Suppressor macrophage treated with lipopolysaccharide for 1 hour (primary cell): ENCODE measurements at places on chromosomes 3 and 15.

DNA sequence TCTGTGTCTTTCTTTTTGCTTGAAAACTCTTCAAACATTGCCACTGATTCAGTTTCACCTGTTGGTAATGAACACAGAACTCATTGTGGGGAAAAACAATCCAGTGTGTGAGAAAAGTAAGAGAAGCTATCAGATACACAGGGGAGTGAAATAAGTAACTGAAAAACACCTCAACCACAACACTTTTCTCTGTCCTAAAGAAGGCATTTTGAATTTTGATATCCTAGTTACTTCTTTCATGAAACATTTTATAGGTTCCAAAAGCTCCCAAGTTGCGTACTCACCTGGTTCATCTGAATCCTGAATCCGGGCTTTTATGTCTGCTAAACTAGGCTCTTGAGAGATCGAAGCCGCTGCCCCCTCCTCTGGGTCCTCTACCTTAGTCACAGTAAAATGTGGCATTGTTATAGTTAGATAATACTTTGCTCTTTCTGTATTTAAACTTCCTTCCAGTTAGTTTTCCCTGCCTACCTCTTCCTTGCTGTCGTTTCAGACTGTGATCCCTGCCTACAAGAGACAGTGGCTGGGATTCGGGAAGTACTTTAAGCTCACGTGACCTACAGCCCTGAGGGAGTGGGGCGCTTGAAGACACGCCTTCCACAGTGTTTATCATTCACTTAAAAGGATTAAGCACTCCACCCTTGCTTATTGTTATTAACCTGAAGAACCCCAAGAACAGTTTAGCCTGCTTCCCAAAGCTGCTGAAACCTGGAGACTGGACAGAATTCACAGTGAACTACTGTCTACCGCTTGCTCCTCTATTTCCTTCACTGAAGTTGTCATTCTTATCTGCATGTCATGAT is 19.1 kb downstream of the SLC12A6 start:
- DNase-seq, result peak; percentile 77

DNA sequence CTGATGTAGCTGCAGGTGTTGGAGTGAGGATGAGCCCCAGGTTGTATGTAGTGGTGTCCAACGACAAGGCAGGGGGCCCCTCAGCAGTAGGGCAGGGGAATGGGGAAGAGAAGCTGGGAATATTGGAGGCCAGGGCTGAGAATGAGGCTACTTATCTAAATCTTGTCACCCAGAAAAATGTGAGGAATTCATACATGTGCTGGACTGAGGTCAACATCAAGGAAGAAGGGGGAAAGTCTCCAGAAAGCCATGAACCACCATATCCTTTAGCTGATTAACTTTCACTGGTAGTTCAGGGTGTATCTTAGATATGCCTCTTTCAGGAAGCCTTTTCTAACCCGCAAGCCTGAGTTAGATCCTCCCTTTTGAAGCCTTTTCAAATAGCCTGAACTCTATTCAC is 22.6 kb upstream of the FSTL1 start:
- DNase-seq, result no peak

GRCh38 chr3:10594915-10595314 is 89.5 kb upstream of the ATP2B2 start:
- DNase-seq, result peak; percentile 70

DNA sequence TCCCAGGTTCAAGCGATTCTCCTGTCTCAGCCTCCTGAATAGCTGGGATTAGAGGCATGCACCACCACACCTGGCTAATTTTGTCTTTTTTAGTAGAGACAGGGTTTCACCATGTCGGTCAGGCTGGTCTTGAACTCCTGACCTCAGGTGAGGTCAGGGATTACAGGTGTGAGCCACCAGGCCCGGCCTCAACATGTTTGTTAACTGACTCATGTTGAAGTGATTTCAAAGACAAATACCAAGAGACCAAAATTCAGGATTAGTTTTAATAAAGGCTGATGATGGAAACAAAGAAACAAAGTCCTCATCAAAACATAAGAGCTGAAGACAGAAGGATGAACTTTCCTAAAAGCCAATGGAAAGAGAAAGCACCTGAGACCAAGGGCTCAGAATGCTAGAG is 36.5 kb downstream of the SLC12A6 start:
- no peak for DNase-seq

DNA sequence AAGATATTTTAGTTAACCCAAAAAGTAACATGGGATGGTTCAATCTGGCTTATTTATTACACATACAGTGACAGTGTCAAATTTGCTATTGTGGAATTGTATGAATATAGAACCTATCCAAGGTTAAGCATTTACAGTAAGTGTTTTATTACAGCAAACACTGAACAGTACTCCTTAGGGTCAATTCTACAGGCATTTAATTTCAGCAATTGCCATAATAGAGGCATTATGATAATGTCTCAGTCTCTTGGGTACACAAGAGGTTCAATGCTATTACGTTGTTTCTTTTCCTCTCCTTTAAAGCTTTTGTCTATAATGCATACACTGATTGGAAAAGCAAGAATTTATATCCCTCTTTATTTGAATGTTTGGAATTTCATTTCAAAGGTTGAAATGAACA is 275.7 kb upstream of the NAALADL2 start:
- no peak for DNase-seq

- DNase-seq, result peak; percentile 78
These were observed 117.5 kb downstream of the EDEM1 start for GRCh38 chr3:5304789-5305683.

GRCh38 chr3:103609472-103609871 is 1174.7 kb downstream of the ZPLD1 start:
- no peak for DNase-seq

DNA sequence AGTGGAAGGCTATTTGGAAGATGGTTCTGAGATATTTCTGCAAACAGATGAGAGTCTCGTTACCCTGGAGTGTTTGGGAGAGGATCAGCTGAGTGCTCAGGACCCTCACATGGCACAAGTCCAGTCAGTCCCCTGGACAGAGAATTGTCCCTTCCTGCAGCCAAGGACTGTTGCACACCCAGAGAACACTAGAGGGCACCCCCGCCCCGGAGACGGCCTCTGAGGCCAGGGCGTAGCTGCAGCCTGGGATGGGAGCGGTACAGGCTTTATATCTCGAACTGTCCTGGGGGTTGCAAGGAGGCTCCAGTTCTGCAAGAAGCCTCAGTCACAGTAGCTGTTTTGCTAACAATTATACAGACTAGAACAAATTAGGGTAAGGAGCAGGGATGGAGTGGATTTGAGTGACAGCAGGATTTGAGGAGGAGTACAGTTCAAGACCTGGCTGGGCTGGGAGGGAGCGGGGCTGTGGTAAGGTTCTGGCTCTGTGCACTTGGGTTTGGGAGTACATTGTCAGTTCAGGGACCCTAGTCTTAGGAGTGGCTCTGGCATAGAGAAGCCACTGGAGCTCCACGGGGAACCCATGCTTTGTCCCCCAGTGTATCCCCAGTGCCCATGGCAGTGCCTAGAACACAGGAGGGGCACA is 67.6 kb upstream of the HACD2 start:
- DNase-seq, result peak; percentile 87

- DNase-seq, result no peak
These were observed 6.7 kb upstream of the SUCLG2 start for GRCh38 chr3:67661089-67661488.

DNA sequence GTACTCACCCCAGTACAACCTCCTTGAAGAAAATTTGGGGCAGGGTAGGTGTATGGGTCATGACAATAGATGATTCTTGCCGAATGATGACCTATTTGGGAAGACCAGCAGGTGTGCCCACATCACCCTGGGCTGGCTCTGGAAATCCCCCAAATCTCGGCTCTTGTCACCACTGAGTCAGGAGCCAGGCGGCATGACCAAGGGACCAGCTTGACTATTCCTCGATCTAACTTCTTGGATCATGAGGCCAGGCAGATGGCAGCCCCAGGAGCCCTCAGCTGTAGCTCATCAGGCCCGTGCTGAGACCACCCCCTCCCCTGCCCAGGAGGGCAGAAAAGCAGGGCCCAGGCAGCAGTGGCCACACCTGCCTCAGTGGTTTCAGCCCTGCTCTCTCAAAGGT is 9.2 kb upstream of the MUC4 start:
- DNase-seq, result no peak

DNA sequence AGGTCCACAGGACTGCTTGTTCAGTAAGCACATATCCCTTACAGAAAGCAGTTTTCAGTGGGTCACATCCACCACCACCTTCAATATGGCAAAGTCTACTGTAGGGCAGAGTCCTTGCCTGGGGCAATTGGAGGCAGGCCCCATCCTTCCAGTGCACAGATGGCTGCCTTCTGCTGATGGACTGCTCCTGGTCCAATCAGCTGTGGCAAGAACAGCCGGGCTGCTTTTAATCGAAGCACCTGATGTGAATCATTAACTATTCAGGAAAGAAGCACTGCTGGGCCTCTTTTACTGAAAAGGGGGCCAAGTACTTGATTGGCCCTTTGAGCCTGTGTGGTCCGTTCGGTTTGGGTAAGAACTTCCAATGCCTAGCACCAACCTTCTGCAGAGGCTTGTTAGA is 24.4 kb downstream of the LARS2 start:
- no peak for DNase-seq
